ENCODE measurements at places on chromosomes 13 and 19. TPM values are rescaled to one million over a fixed set of nuclear protein-coding genes. Genes with fewer than 3 reads are reported as not detected.

ZNF45 gene
- total RNA-seq = 17.9 TPM

ZNF681 gene
- total RNA-seq = 4.9 TPM

DNA sequence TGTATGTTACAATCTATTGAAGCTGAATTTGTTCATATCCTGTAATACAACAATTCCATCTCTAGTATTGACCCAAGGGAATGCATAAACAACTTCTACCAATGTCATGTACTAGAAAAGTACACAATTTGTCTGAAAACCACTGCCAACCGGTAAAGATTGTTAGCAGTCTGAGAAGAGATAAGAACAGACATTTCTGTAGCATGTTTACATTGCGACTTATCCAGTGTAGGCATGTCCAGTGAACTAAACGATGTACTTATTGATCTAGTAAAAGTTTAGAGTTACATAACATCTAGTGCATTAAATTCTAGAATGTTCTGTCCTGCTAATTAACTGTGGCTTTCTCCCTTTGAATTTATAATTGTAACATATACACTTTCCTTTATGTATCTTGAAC is 425.9 kb downstream of the SLITRK6 start:
- DNase-seq = no peak

GRCh38 chr19:34808566-34808965 is 35.6 kb upstream of the ZNF599 start:
- no peak for DNase-seq

- no peak for DNase-seq
These were observed 862.6 kb downstream of the DIAPH3 start for GRCh38 chr13:59301174-59301567.

GRCh38 chr13:86937316-86937715 is 733.9 kb upstream of the SLITRK5 start:
- DNase-seq = no peak

- DNase-seq = peak; percentile 69
These were observed 8.3 kb downstream of the LCP1 start for GRCh38 chr13:46173656-46174055.
